ENCODE measurements at places on chromosomes 12 and 14.

DNA sequence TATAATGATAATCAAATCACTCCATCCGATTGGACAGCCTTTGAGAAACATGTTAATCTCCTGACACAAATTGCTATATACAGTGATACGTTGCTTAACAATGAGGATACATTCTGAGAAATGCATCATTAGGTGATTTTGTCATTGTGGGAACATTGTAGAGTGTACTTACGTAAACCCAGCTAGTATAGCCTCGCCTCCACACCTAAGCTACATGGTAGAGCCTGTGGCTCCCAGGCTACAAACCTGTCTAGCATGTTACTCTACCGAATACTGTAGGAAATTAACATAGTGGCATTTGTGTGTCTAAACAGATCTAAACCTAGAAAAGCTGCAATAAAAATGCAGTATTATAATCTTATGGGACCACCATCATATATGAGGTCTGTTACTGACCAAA is 128.6 kb upstream of the PWP1 start:
- no peak for DNase-seq

- DNase-seq, result no peak
Observed at GRCh38 chr14:61483476-61483875, 162.1 kb downstream of the PRKCH start.

- no peak for DNase-seq
Observed at GRCh38 chr12:122837306-122838265, 2.3 kb downstream of the HIP1R start.

- no peak for DNase-seq
Observed at GRCh38 chr12:68497702-68498101, 113.0 kb upstream of the RAP1B start.

DNA sequence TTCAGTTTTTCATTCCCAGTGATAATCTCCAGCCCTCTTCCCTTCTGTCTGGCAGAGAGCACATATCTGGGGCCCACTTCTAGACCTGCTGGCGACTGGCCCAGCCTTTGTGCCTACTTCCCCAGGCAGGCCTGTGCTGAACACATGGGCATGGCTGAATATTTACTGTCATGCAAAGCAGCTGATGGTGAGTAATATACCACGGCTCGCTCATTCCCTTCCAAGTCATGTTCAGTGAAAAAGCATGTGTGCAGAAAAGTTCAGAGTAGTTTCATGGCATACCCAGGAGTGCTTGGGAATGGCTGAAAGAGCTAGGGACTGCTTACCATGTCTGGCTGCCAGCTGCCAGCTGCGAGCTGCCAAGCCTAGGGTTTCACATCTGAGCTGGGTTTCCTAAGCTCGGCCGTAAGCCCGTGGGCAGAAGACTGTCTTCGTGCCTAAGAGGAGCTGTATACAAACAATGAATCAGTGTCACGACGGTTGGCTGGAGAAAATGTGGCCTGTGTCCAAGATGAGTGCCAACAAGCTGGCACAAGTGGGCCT is 179.9 kb upstream of the PELI2 start:
- DNase-seq, result peak; percentile 62

- DNase-seq, result no peak
Observed at GRCh38 chr12:48810903-48811431, 7.3 kb upstream of the CACNB3 start.

GRCh38 chr12:51863933-51864832 is 15.7 kb upstream of the FIGNL2 start:
- DNase-seq, result peak; percentile 79

DNA sequence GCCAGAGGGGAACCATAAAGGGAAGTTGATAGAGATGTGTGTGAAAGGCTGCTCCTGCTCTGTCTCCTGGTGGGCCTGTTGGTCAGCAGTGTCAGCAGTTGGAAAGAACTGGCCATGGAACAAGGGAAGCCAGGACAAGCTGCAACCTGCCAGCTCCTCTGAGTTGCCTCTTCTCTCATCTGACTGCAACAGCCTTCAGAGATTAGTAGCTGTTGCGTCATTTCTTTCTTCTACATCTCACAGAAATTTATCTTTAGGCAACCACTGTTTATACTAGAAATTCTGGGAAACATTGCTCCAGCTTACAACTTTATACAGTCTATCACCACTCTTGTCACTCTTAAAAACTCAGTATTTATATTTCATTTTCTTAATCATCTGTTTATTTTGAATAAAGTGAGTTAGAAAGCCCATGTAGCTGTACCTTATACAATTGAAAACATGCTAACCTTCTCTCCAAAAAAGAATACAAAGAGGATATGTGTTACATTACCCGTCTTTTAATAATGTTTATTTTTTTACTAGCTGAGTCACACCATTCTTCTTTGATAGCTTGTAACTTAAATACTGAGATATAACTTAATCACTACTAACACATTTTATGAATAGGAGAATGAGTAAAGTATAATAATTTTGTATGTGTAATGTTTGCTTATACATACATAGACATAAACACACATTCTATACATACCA is 224.2 kb downstream of the LRFN5 start:
- DNase-seq, result no peak

DNA sequence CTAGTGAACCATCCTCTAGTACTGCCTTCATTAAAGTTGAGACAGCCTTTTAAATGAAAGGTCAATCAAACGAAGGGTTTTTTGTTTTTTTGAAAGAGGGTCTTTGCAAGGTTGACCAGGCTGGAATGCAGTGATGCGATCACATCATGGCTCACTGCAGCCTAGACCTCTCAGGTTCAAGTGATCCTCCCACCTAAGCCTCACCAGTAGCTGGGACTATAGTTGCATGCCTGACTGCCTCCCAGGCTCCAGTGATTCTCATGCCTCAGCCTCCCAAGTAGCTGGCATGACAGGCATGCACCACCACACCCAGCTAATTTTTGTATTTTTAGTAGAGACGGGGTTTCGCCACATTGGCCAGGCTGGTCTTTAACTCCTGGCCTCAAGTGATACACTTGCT is 114.6 kb upstream of the SINHCAF start:
- DNase-seq, result no peak

GRCh38 chr12:49707812-49708147 is 575 bp upstream of the FMNL3 start:
- DNase-seq, result no peak

GRCh38 chr14:94132285-94132887 is 3.0 kb upstream of the IFI27L2 start:
- no peak for DNase-seq

- DNase-seq, result no peak
Observed at GRCh38 chr14:70981000-70981952, 74.0 kb downstream of the PCNX1 start.

- DNase-seq, result no peak
Observed at GRCh38 chr12:47881826-47882427, 22.9 kb downstream of the VDR start.

- no peak for DNase-seq
Observed at GRCh38 chr12:94618995-94619695, 31.2 kb downstream of the TMCC3 start.

- no peak for DNase-seq
Observed at GRCh38 chr14:82431031-82431430, 897.4 kb upstream of the SEL1L start.

DNA sequence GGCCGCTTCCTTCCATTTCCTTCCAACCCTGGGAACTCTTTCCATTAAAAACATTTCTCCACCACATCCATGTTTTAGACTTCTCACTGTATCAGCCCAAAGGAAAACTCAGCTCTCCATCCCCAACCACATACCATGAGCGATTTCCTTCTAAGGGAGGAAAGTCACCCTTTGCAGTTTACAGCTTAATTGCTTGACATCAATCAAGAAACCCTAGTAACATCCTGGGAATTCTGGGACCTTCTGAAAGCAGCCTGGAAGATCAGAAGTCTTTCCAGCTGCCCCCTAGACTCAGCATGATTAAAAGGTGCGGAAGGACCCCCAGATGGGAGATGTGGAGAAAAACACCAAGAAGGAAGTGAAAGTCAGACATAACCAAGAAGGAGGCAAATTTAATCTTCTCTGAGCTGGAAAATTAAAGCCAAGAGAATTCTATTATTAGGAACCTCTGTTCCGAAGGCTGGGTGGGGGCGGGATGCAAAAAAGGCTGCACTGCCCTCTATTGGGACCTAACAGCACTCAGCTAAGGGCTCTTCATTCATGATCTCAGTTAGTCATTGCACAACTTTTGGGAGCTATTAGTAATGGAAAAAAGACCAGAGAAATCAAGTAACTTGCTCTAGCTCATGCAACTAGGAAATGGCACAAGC is 73.3 kb upstream of the PLXNC1 start:
- peak; percentile 63 for DNase-seq

Data from left hindlimb (tissue), 1 donor.